ENCODE measurements at places on chromosomes 2 and 18. TPM values are rescaled to one million over a fixed set of nuclear protein-coding genes. Genes with fewer than 3 reads are reported as not detected.

Gene INPP5D
- 0.39 TPM for total RNA-seq

Gene HOXD13
- total RNA-seq: not detected

Gene SCG2
- total RNA-seq: 1.7 TPM

DNA sequence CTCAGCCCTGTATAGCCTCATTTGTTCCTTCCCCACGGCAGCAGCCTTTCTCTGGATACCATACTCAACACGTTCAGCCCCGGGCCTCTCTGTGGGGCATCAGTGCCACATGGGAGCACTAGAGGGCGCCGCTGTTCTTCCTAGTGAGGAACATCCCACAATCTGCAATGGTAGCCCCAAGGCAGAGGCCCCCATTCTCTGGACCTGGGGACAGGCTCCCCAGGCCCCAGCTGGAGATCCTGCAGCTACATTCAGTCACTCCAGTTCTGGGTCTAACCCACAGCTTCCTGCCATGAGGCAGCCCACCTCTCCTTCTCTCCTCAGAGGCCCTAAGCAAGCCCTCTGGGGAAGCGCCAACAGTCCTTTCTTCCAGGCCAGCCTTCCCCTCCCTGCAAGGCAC lies 14.2 kb upstream of the SFXN5 start:
- peak; percentile 47 for DNase-seq
- no peak overlapping the region for H3K27ac ChIP-seq
- H3K4me3 ChIP-seq: no peak overlapping the region

Gene STAT4
- 0.05 TPM for total RNA-seq
